ENCODE measurements at places on chromosomes 7 and 10.

GRCh38 chr10:78862328-78862640 lies 206.5 kb upstream of the ZMIZ1 start:
- H3K27me3 ChIP-seq = no peaks in the 10 kb centered on the region
- H3K4me3 ChIP-seq = no peak overlapping the region
- no peak for DNase-seq
- H3K27ac ChIP-seq = no peak overlapping the region
- H3K36me3 ChIP-seq = no peaks in the 10 kb centered on the region

DNA sequence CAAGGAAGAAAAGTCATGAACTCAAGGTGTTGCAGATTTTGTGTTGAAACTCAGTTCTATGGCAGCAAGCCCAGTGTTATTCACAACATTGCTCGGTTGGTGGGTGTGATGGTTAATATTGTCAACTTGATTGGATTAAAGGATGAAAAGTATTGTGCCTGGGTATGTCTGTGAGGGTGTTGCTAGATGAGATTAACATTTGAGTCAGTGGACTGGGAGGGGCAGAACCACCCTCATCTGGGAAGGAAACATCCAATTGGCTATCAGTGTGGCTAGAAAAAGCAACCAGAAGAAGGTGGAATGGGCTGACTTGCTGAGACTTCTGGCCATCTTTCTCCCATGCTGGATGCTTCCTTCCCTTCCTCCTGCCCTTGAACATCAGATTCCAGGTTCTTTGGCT lies 353.2 kb downstream of the ADRA2A start:
- H3K36me3 ChIP-seq = no peaks in the 10 kb centered on the region
- H3K27ac ChIP-seq = no peak overlapping the region
- DNase-seq = no peak

- H3K27ac ChIP-seq = no peak overlapping the region
- H3K4me1 ChIP-seq = no peaks in the 10 kb centered on the region
- no peak for DNase-seq
- H3K36me3 ChIP-seq = no peaks in the 10 kb centered on the region
Observed at GRCh38 chr10:109746861-109747260, 176.4 kb downstream of the XPNPEP1 start.

GRCh38 chr10:114575417-114576131 lies 82.5 kb downstream of the ABLIM1 start:
- H3K27ac ChIP-seq = peak overlapping the region; percentile 67
- H3K27me3 ChIP-seq = no peaks in the 10 kb centered on the region
- peak overlapping the region; percentile 28 for H3K4me3 ChIP-seq
- no peak for DNase-seq

- no peaks in the 10 kb centered on the region for H3K36me3 ChIP-seq
- no peak overlapping the region for H3K27ac ChIP-seq
- H3K4me3 ChIP-seq = no peak overlapping the region
- DNase-seq = no peak
- no peaks in the 10 kb centered on the region for H3K27me3 ChIP-seq
Observed at GRCh38 chr10:98260350-98260749, 7.6 kb downstream of the LOXL4 start.

DNA sequence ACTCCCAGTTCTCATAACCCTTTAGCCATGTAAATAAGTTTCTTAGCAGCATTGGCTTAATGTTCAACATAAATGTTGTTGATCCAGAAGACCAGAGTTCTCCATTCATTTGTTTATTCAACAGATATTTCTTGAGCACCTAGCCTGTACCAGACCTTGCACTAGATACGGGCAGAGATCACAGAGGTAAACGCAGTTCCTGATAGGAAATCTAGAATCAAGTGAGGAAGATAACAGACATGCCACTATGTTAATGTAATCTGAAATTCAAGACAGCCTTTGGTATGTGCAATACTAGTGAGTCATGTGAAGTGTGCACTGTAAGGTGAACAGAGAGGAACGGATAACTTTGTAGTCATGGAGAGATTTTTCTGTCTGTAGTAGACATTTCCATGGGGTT lies 3.0 kb downstream of the BUB3 start:
- no peak overlapping the region for H3K4me3 ChIP-seq
- no peak overlapping the region for H3K27ac ChIP-seq
- peaks cover 32% of the 10 kb centered on the region for H3K4me1 ChIP-seq
- DNase-seq = no peak

- peaks cover 68% of the 10 kb centered on the region for H3K27me3 ChIP-seq
- DNase-seq = no peak
- no peaks in the 10 kb centered on the region for H3K36me3 ChIP-seq
- no peak overlapping the region for H3K4me3 ChIP-seq
- no peaks in the 10 kb centered on the region for H3K4me1 ChIP-seq
- no peak overlapping the region for H3K27ac ChIP-seq
Observed at GRCh38 chr7:2983586-2983985, 60.1 kb downstream of the CARD11 start.

DNA sequence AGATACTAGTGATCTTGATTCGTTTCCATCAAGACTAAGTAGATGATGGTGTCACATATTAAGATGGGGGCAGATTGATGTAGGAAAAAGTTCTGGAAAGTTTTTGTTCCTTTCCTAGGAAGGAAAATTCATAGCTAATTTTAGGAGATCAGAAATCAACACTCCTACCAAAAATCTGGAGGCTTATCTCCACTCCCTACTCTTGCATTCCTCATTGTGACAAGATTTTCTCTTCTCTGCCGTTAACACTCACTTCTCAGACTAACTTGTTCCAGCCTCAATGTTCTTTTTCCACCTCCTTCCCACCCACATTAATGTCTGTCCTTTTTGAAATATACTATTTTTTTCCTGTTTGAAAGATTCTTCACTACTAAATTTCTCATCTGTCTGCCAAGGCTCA lies 851.9 kb upstream of the GHITM start:
- no peaks in the 10 kb centered on the region for H3K4me1 ChIP-seq
- no peaks in the 10 kb centered on the region for H3K27me3 ChIP-seq
- no peak overlapping the region for H3K27ac ChIP-seq
- no peaks in the 10 kb centered on the region for H3K36me3 ChIP-seq
- DNase-seq = no peak

DNA sequence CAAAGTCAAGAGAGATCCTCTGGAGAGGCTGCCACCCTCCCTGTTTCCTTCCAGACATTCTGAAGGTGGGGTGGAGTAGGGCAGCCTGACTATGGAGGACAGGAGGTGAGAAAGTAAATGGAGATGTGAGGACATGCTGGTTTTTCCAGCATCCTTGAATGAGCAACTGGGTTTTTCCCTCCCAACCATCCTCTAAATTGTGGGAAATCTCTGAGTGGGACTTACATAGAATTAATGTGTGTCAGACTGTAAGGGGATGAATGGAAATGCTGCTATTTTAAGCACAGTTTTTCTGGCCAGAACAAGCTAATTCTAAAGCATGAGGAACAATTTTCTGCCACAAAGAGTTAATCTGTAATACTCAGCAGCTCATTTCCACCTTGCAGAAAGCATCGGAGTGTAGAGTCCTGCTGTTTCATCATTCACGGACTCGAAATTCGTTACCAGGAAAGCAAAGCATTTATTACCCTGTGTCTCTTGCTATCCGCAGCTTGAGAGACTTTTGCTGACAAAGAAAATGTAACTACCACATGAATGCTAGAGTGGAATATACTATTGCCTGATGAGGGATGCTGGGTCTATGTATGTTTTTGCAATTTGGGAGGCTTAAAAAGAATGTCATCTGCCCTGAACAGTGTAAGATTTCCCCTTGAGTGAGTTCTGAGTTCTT lies 213.0 kb downstream of the CELF2 start:
- H3K4me3 ChIP-seq = no peak overlapping the region
- H3K27ac ChIP-seq = no peak overlapping the region
- H3K27me3 ChIP-seq = no peaks in the 10 kb centered on the region

DNA sequence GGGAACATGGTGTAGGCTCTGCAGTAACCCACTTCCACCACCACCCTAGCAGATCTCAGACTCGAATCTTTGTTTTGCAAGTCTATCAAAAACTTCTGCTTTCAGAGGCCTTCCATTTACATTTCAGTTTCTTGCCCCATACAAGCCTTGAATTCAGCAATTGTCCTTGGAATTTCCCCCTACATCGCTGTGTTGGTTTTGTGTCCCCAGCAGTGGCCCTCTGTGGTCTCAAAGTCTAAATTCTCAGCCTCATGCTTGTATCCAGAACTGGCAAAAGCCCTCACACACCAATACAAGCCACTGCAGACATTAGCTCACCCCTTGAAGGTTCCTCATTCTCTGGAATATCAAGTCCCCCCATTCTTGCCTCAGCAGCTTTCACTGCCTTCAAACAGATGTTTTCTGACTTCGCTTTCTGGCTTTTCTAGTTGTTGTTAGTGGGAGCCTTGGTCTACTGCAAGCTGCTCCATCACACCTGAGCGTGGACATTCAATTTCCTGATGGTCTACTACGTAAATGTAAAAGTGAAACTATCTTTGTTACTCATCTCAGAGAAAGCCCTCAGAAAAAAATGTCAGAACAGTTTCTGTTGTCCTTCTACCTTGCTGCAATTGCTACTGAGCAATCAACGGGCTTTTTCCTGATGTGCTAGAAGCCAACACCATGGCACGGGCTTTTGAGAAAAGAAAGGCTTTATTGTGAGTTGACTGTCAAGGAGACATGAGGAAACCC lies 1.8 kb upstream of the NUB1 start:
- H3K36me3 ChIP-seq = peaks cover 2% of the 10 kb centered on the region
- no peak overlapping the region for H3K4me3 ChIP-seq

DNA sequence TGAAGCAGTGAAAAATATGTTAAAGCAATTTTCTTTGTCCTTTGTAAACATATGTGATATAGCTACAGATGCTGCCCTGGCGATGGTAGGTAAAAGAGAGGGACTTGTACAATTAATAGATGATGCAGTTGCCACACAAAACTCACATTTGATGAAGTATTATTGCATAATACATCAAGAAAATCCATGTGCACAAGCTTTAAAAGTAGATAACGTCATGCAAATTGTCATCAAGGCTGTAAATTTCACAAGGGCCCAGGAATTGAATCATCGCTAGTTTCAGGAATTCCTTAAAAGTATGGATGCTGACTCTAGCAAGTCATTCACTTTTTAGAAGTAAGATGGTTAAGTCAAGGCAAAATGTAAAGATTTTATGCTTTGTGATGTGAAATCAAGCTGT lies 10.0 kb downstream of the CYP3A5 start:
- no peak overlapping the region for H3K4me3 ChIP-seq
- no peaks in the 10 kb centered on the region for H3K27me3 ChIP-seq
- no peaks in the 10 kb centered on the region for H3K36me3 ChIP-seq
- no peak for DNase-seq
- no peaks in the 10 kb centered on the region for H3K4me1 ChIP-seq

DNA sequence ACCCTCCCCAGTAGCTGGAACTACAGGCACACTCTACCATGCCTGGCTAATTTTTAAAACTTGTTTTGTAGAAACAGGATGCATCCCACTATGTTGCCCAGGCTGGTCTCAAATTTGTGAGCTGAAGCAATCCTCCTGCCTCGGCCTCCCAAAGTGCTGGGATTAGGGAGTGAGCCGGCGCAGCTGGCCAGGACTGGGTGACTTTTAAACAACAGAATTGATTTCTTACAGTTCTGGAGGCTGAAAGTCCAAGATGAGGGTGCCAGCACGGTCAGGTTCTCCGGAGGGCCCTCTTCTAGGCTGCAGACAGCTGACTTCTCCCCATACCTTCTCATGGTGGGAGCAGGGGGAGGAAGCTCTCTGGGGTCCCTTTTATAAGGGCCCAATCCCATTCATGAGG lies 75.2 kb upstream of the CHST15 start:
- H3K27me3 ChIP-seq = no peaks in the 10 kb centered on the region
- no peaks in the 10 kb centered on the region for H3K4me1 ChIP-seq
- H3K27ac ChIP-seq = no peak overlapping the region
- no peaks in the 10 kb centered on the region for H3K36me3 ChIP-seq

- H3K36me3 ChIP-seq = no peaks in the 10 kb centered on the region
- H3K4me1 ChIP-seq = no peaks in the 10 kb centered on the region
- no peaks in the 10 kb centered on the region for H3K27me3 ChIP-seq
- H3K4me3 ChIP-seq = no peak overlapping the region
Observed at GRCh38 chr7:18013936-18014335, 13.7 kb downstream of the PRPS1L1 start.

DNA sequence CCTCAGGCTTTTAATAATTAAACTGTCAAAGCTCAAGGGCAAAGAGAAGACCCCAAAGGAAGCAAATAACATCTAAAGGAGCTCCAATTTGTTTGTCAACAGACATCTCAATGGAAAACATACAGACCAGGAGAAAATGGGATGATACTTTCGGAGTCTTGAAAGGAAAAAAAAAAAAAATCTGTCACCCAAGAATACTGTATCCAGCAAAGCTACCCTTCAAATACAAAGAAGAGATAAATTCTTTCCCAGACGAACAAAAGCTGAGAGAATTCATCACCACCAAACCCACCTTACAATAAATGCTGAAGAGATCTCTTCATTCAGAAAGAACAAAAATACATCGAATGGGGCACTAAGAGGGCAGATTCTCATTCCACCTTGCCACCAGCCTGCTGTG lies 232.8 kb downstream of the PTPRN2 start:
- no peaks in the 10 kb centered on the region for H3K4me1 ChIP-seq
- H3K36me3 ChIP-seq = no peaks in the 10 kb centered on the region
- no peak for DNase-seq
- no peak overlapping the region for H3K4me3 ChIP-seq
- H3K27ac ChIP-seq = no peak overlapping the region

DNA sequence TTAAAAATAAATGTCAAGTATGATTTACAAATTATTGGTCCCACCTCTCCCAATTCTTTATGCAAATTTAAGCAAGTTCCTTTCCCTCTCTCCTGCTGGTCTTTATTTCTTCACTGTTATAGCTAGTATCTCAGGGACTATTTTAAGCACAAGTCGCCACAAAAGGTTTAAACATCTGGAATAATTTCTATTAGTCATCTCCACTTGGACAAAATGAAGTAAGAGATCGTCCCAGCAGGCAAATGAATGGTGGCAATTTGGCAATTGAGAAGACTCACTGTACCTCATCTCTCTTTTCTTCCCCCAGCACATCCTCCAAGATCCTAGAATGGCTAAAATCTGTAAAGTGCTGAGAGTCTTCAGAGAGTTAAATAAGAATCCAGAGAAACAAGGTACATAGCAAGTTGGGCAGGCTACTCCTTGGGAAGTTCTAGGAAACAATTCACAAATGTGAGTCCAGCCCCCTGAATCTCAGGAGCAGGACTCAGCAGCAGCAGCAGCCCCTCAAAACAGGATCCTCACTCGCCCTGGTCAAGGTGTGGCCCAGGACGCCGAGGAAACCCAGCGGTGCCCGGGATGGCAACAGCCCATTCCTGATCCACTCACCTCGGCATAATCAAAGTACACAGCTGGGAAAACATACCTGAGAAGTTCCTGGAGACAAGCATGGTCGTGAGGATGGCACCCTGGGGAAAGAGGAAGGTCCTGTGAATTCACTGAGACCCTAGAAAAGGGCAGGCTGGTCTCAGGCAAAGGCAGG lies 30.3 kb upstream of the NDST2 start:
- H3K36me3 ChIP-seq = peaks cover 68% of the 10 kb centered on the region
- no peak overlapping the region for H3K27ac ChIP-seq
- no peak for DNase-seq
- no peak overlapping the region for H3K4me3 ChIP-seq

GRCh38 chr7:33310546-33310945 lies 181.2 kb downstream of the BBS9 start:
- no peak overlapping the region for H3K4me3 ChIP-seq
- H3K36me3 ChIP-seq = peaks cover 7% of the 10 kb centered on the region
- no peak for DNase-seq
